ENCODE measurements at places on chromosomes 1 and 21. TPM values are rescaled to one million over a fixed set of nuclear protein-coding genes. Genes with fewer than 3 reads are reported as not detected.
A peak's percentile ranks its signal among the peaks of the same experiment; 100 is the strongest.

Gene USH2A
- total RNA-seq: not detected

Gene SH2D1B
- not detected for total RNA-seq

DNA sequence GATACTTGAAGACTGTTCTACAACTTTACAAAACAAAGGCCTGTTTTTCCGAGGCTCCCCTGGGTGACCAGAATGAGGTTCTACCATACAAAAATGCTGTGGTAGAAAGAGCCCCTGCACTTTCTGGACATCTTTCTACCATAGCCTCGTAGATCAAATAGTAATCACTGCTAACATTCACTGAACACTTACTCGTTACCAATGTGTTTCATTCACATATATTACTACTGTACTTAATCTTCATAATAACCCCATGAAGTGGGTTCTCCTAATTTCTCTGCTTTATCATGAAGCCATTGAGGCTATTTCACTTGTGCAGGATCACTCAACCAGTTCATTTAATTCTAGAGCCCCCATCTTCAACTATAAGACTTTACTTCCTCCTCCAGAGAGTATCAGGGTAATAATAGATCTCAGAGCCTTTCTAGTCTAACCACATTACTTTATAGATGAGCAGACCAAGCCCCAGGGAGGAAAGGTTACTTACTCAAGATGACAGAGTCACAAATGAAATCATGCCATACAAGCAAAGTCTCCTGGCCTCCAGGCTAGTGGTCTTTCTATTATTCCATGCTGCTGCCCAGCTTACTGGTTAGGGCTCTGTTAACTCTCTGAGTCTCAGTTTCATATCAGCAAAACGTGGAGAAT lies 46.7 kb upstream of the OSBPL9 start:
- H3K27ac ChIP-seq: peak overlapping the region; percentile 89
- H3K4me3 ChIP-seq: peak overlapping the region; percentile 28
- no peaks in the 10 kb centered on the region for H3K36me3 ChIP-seq
- no peak for DNase-seq

- peaks cover 39% of the 10 kb centered on the region for H3K27me3 ChIP-seq
- peaks cover 5% of the 10 kb centered on the region for H3K4me1 ChIP-seq
- no peaks in the 10 kb centered on the region for H3K36me3 ChIP-seq
- no peak for DNase-seq
These were observed 72.8 kb upstream of the EFHD2 start for GRCh38 chr1:15336866-15337265.

DNA sequence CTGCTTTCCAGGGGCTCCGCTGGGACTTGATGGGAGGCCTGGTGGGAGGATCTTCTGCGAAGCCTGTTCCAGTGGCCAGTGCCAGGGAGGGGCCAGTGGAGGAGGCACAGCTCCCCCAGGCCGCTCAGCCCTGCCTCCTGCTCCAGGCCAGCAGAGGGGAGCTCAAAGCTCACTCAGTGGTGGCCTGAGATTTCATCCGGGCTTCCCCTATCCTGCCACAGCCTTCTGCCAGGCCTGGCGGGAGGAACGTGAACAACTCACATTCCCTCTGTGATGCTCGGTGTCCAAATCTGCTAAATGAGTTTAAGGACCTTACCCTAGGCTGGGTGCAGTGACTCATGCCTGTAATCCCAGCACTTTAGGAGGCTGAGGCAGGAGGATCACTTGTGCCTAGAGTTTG lies 3.3 kb downstream of the CLCNKB start:
- peaks cover 6% of the 10 kb centered on the region for H3K4me1 ChIP-seq
- H3K36me3 ChIP-seq: no peaks in the 10 kb centered on the region
- H3K4me3 ChIP-seq: no peak overlapping the region
- H3K27me3 ChIP-seq: peaks cover 16% of the 10 kb centered on the region
- no peak for DNase-seq
- H3K27ac ChIP-seq: no peak overlapping the region
